ENCODE measurements at places on chromosomes 11 and 22.
A peak's percentile ranks its signal among the peaks of the same experiment; 100 is the strongest.

DNA sequence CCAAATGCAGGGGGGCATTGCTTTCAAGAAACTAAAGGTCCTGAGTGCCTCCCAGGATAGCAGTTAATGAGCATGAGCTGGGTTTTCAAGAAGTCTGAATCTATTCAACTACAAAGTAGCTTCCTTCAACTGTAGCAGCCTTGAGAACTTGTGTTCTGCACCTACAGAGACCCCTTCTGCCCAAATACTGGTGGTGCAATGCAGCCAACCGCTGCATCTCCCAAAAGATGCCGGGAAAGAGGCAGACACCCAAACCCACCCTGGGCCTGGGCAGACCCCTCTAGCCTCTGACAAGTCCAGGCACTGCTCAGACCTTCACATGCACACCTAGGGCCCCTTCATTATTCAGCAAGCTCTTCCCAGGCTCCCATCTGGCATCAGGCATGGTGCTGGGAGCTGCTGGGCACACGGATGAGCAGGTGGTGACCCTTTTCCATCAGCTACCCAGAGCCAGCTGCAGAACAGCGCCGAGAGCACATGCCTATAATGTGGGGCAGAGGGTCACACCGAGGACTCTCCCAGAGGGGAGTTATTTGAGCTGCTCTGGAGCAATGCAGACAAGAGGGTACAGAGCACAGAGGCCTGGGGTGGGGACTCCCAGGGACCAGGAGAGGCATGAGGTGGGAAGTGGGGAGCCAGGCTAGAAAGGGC is 44.9 kb upstream of the ETS1 start:
- DNase-seq: peak; percentile 59

DNA sequence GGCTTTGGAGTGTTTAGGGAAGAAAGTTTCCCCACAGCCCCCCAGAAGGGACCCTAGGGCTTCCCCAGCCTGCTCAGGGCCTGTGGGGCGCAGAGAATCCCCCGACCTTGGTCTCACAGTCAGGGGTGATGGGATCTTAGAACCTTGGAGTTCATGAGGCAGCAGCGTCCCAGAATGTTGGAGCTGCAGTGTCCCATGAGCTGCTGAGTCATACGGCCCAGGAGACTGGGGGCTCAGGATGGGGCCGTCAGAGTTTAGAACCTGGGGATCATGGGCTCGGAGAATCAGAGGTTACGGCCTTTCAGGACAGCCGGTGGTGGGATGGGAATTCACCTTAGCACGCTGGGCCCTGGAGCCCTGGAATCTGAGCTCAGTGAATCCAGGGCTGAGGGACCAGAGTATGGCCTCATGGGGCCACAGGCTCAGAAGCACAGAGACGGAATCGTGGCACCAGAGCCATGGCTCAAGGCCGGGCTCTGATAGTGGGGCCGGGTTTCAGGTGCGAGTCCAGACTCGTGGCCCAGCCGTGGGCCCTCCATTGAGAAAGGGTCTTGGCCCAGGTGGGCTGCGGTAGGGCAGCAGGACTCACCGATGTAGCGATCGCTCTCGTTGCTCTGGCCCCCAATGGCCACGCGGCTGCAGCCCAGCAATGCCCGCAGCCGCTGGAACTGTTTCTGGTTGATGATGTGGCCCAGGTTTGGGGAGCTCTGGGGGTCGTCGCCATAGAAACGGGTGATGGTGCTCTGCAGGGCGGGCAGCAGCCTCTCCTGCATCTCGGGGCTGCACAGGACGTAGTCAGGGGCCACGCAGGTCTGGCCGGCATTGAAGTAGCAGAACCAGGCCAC is 9.5 kb downstream of the ALDH3B2 start:
- DNase-seq: no peak

DNA sequence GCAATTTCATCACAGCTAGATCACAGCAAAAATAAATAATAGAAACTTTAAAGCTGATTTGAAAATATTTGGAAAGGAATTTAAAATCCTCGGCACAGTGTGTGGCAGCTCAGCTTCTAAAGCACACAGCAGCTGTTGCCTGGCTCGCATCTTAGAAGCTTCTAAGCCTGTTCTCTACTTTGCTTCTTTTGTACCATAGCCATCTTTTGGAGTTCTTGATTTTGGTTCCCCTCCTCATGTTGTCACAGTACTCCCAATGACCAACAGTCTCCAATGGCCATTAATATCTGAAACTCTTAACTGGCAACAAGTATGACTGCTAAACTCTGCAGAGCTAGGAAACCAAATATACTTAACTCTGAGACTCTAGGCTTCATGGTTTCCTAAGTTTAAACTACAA is 28.8 kb downstream of the CHKA start:
- DNase-seq: no peak

GRCh38 chr11:37449146-37449545 is 851.1 kb upstream of the RAG2 start:
- peak; percentile 51 for DNase-seq

DNA sequence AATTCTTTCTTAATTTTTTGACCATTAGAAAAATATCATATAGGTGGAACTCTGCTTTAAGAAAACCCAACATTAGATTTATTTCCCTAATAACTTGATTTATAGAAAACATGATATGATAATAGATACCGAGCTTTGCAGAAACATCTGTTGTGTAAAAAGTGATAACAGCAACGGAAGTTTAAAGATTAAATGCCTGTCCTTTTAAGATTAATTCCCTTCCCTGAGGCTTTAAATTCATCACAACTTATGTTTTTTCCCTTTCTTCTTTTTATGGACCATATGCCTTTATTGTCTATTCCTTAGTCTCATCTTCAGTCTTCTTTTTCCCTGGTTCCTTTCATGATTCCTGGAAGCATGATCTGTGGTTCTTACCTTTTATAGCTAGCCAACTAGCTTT is 1.9 kb downstream of the USP47 start:
- no peak for DNase-seq

DNA sequence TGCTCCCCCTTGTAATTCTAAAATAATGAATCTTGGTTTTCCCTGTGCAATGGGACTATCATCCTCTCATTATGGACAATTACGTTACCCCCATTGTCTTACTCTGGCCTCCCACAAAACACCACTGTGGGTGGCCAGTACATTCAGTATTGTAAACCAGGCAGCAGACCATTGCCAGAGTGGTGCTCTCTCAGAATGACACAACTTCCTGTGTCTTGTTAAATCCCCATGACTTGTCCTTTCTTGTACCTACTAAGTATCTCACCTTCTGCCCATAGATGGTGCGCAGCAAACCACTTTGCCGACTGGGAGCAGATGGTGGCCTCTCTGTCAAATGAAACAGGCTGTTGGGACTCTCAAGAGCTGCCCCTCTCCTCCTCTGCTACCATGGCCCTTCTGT is 287.1 kb upstream of the RAG2 start:
- no peak for DNase-seq

- DNase-seq: no peak
Measured at GRCh38 chr11:1810761-1811160, 24.0 kb upstream of the SYT8 start.

DNA sequence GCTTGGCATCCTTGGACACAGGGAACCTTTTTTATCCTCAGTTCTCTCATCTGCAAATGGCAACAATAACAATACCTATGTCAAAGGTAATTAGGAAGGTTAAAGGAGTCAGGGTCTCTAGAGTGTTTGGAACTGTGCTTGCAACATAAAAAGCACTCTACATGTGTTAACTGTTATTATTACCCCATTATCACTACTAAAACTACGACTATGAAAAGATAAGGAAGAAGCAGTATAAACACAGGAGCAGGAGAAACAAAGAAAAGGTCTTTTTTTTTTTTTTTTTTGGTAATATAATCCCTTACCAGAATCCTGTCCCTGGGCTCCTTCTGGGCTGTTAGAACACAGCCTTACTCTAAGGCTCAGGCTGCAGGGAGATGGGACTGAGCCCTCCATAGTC is 348.2 kb downstream of the CADM1 start:
- no peak for DNase-seq

DNA sequence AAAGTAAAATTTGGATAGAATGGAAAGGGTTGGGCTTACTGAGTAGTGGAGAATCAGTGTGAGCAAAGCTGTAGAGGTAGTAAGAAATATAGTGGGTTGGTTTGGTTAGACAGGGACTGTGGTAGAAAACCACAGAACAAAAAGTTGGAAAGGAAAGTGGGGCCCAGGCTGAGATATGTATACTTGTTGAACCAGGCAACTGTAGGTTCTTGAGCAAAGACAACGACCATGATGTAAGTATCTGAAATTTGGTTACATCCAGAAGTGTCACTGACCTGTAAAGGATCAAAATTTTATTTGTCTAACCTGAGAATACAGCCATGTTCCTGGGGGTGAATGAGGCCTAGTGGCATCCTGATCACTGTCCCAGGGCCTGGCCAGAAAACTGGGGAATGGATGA is 114.1 kb downstream of the STIM1 start:
- no peak for DNase-seq

DNA sequence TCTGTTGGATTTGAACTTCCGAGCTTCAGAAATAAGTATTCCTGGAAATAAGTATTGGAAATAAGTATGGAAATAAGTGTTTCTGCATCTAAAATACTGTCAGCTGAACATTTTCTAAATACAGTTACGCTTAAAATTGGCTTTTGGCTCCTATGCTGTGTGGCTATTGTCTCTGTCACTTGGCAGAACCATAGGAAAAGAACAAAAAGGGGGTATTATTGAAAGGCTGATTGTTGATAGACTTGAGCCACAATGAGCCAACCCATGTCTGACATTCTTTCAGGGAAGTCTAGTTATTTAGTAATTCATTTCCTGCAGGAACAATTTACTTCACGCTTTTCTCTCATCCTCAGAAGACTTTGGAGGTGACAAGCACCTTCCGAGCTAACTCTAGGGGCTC is 32.5 kb upstream of the LARGE1 start:
- no peak for DNase-seq

DNA sequence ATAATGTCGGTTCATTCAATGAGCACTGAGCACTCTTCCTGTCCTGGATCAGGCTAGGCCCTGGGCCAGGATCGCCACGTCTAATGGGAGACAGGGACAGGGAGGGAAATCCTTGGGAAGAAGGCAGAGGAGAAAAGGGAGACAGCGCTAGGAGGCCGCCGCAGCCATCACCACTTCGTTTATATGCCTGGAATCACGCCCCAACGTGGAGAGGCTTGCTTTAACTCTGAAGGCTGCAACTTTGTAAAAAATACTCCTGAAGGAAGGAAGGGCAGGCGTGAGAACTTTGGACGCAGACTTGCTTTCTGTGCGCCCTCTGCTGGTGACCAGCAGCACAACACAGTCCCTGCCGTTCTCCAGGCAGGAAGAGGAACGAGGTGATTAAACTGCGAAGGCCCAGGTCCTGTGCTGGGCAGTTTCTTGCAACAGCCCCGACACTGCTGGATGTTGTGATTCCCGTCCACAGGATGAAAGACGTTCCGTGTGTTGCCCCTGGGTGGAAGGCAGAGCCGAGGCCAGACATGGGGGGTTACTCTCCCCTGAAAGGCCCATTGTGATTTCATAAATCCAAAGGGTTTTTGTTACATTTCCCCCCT is 22.1 kb downstream of the RIBC2 start:
- peak; percentile 90 for DNase-seq

GRCh38 chr22:23057331-23057730 is 13.0 kb upstream of the GNAZ start:
- DNase-seq: no peak

All from mesenchymal stem cell (in vitro differentiated cells and primary cell).